NCI-H1092 (cell line): ENCODE measurements at places on chromosomes 5 and 9.

DNA sequence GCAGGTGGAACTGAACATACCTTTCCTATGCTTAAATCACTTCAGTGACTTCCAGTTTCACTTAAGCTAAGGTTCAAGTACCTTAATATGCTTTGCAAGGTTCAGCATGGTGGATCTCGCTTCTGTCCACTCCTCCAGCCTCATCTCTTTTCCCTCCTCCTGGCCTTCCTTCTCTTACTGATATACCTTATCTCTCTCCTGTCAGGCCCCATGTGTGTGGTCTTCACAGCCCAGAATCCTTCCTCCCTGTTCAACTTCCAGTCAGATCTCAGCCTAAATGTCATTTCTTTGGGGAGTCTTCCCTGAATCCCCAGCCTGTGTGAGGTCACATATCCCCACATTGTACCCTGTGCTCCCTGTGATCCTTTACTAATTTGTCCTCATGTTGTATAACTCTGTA lies 87.7 kb downstream of the ANGPTL2 start:
- DNase-seq, result no peak

GRCh38 chr5:5919411-5919810 lies 458.9 kb downstream of the MED10 start:
- no peak for DNase-seq

- DNase-seq, result peak; percentile 40
These were observed 119.8 kb downstream of the EBF1 start for GRCh38 chr5:158979749-158980521.

DNA sequence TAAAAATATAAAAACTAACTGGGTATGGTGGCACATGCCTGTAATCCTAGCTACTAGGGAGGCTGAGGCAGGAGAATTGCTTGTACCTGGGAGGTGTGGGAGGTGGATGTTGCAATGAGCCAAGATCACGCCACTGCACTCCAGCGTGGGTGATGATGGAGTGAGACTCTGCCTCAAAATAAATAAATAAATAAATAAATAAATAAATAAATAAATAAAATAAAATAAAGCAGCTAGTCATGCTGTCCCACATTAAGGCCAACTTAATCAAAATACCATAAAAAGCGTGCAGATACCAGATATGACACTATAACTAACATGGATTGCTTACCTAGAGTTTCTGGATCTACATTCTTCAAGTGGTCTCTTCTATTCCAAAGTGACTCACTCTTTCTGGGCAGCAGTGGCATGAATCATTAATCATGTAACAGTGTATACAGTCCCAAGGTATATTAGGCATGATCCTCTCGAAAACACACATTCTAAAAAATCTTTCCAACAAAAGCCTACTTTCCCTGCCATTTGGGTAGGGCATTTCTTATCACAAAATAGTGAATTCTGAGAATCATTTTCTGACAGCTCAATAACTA lies 187.1 kb downstream of the ELAVL2 start:
- DNase-seq, result no peak

DNA sequence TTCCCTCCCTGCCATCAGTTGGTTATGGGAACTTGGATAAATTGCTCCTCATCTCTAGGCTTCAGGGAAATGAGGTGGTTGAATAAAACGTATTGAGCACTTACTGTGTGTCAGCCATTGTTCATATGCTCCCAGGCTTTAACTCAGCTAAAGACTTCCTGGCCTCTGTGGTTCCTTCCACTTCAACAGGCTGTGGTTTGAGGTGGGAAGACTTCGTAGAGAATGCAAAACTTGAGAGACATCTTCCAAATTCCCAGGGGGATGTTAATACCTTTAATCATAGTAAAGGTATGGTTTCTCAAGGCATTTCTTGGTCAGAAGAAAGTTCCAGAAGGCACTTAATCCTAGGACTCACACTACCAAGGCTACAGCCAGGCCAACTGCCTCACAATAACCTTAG lies 1.5 kb upstream of the GPX3 start:
- DNase-seq, result no peak
